HT1080 (cell line): ENCODE measurements at places on chromosomes 3 and 15. TPM values are rescaled to one million over a fixed set of nuclear protein-coding genes. Genes with fewer than 3 reads are reported as not detected.

DNA sequence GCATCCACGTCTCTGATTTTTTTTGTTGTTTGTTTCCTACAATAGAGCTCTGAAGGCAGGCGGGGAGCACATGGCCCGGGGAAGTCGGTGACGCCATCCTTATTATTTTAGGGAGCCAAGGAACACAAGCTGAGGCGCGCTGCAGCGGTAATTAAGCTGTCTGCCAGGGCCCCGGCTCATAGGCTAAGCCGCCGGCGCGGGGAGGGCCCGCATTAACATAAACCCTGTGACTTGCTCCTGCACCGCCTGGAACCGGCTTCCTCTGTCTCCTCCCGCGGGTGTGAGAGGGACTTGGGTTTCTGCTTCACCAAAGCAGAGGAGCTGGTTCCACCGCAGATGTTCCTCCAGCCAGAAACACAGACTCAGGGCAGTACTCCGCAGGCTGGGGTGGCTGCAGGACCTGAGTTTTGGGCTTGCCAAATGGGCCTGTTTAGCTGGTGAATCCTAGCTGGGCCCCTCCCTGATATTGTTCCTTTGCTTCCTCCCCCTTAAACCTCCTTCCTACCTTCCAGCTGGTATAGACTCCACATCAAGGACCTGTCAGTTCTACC, 25.3 kb downstream of the ANP32A start:
- no peak for DNase-seq

DNA sequence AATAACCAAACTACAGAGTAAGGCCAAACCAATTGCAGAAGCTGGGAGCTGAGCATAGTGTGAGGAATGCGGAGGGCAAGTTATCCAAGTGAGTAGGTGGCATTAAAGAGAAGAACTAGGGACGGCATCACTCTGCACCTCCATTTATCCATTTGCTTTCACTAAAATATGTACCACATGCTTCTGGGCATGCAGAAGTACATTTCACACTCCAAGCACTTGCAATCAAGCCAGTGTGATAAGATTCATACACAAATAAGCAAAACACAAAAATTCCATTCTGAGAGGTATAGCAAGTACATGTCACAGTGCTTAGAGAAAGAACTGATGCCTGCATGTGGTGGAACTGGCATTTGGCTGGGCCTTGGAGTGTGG, 81.1 kb downstream of the CCNL1 start:
- no peak for DNase-seq

DNA sequence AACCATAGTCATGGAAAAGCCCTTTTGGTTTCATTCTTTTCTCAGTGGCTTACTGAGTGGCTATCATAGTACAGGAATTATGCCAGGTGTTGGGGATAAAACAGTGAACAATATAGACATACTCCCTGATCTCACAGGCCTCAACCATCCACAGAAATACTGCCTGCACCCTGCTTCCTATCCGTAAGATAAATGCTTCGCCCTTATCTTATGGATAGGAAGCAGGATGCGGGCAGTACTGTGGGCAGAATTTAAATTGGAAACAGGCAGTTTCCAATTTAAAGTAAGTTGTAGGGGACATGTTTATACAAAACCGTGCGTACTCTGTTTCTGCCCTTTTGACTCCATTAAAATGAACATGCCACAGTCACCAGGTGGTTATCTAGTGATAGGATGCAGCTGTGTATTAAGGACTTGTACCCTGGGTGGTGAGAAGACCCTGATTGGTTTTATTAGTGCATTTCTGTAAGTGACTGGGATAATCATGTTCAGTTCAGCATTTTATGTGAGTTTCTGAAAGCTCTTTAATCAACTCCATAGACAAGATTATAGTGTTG, 141.8 kb upstream of the BHLHE40 start:
- DNase-seq = no peak

- DNase-seq = peak; percentile 80
Observed at GRCh38 chr3:157333551-157333991, 103.1 kb upstream of the PTX3 start.

The LNP1 gene
- total RNA-seq = 5.2 and 6.7 TPM in 2 replicates

The CLDN16 gene
- total RNA-seq = not detected in 2 replicates
